ENCODE measurements at places on chromosomes 13 and 19.

DNA sequence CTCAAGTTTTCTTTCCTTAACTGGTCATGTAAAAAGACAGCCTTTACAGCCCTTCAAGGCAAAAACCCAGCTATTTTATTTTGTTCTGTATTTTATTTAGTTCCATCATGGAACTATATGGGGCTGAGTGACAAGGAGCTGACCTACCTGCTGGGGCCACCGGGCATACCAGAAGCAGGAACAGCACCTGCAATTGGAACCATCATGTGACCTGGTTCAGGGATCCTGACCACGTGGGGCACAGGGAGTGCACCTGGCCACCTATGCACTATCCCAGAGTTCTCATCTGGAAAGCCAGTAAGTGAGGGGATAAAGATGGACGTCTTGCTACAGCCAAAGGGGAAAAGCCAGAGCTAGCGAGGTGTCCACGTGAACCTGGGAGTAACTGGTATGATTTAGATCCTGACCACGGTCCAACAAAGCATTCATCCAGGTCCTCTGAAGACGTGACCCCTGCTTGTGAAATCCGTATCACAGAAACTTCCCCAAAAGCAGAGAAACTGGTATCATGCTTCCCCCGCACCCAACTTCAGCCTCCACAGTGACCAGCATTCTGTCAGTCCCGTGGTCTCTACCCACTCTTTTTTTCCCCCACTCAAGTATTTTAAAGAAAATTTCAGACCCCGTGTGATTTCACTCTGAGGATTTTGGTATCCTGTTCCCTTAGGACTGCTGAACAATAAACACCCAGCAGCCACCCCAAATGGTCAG is 40.5 kb upstream of the SLC15A1 start:
- DNase-seq, result no peak

- no peak for DNase-seq
Measured at GRCh38 chr19:33819506-33819879, 22.8 kb downstream of the KCTD15 start.

- DNase-seq, result no peak
Measured at GRCh38 chr13:57633141-57633949, 1.8 kb downstream of the PCDH17 start.

- no peak for DNase-seq
Measured at GRCh38 chr13:51333421-51333820, 6.1 kb upstream of the SERPINE3 start.

DNA sequence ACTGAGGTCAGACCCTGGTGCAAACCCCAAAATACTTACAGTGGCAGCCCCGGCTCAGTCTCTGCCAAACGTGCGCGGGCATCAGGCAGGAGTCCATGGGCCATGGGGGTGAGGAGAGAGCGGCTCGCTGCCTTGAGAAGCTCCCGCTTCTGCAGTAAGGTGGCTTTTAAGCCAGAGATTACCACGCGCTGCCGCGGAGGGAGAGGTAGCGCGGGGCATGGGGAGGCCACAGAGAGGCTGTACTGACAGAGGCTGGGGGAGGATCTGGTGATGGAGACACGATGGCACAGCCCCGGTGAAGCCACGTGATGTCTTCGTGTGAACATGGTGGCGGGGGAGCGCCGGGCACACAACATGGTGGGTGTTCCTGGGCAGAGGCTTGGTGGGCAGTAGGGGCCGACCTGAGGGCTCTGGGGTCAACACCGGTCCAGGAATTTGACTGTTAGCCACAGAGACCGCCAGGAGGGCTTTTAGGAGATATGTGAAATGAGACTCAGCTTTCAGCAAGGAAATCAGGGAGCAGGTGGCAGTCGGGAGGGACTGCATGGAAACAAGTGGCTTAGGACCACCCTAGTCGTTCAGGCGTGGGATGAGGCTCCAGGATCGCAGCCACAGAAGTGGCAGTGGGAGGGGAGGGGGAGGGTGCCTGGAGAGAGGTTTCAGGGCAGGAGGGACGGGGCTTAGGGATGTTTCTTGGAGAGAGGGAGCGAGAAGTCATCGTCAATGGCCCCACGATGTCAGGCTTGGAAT is 24.1 kb downstream of the MCF2L start:
- no peak for DNase-seq

GRCh38 chr13:91314888-91315287 is 32.6 kb upstream of the MIR17HG start:
- no peak for DNase-seq

DNA sequence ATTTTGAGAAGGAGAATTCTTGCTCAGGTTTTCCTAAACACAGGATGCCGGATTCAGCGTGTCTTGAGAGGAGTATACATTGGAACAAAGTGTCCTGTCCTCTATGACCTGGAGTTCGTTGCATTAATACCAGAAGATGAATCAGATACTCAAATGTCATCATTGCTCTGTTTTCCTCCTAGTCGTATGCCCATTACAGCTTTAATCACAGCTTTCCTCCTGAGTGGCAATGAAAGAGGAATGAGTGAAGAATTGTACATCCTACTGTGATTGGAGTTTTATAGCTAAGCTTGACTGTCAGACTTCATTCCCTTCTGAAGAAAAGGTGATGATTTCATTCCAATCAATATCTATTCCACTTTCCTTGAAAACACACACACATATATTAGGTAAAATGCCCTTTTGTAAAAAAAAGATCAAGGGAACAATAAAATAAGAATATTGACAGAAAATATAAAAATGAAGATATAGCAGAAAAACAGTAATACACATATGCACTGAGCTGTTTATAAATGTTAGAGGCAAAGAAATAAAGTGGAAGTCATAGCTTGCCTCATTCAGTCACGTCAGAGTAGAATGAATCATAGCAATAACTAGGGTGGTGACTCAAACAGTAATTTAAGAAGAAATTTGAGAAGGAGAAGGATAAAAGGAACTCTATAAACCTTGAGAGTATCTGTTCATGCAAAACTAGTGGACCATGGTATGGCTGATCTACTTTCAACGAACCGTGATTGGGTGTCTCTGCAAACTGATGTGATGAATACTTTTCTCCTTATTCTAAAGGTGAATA is 501.5 kb downstream of the SUCLA2 start:
- DNase-seq, result peak; percentile 64

GRCh38 chr19:38691938-38692457 is 44.5 kb downstream of the ACTN4 start:
- DNase-seq, result peak; percentile 88

GRCh38 chr13:71828117-71828516 is 38.9 kb downstream of the DACH1 start:
- no peak for DNase-seq

- no peak for DNase-seq
Measured at GRCh38 chr19:11151181-11151580, 4.4 kb downstream of the SPC24 start.

DNA sequence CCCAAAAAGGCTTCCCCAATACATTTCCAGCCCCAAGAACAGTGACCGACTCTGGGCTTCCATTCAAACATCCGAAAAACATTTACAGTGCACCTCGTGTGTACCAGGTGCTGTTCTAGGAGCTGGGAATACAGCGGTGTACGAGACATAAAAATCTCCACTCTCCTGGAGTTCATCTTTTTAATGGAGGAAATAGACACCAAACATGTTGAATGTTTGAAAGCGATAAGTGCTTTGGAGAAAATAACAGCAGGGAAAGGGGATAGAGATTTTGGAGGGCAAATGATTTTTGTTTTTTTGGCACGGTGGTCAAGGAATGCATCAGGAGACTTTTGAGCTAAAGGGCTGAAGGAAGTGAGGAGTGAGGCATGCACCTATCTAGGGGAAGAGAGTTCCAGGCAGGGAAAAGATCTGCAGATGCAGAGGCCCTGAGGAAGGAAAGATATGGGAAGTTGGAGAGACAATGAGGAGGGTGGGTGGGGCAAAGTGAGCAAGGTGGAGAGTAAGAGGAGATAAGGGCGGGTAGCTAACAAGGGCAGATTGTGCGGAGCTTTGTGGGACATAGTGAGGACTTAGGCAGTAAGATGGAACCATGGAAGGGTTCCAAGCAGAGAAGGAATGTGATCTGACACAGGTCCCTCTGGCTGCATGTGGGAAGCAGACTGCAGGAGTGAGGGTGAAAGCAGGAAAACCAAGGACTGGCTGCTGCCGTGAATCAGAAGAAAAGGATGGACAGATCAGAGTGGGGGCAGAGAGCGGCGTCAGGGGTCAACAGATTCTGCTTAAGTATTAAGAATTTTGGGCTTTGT is 703 bp upstream of the FBL start:
- no peak for DNase-seq

- no peak for DNase-seq
Measured at GRCh38 chr13:107721125-107721869, 494.0 kb downstream of the LIG4 start.

- DNase-seq, result no peak
Measured at GRCh38 chr13:109393045-109393444, 393.3 kb downstream of the IRS2 start.

DNA sequence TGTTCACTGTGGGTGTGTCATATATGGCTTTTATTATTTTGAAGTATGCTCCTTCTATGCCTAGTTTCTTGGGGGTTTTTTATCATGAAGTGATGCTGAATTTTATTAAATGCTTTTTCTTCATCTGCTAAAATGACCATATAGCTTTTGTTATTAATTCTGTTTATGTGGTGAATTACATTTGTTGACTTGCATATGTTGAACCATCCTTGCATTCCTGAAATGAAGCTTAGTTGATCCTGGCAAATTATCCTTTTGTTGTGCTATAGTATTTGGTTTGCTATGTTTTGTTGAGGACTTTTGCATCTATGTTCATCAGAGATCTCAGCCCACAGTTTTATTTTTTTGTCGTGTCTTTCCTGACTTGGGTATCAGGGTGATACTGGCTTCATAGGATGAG is 12.1 kb downstream of the GPC6 start:
- DNase-seq, result no peak

- no peak for DNase-seq
Measured at GRCh38 chr19:12872941-12873890, 8.0 kb downstream of the DNASE2 start.

DNA sequence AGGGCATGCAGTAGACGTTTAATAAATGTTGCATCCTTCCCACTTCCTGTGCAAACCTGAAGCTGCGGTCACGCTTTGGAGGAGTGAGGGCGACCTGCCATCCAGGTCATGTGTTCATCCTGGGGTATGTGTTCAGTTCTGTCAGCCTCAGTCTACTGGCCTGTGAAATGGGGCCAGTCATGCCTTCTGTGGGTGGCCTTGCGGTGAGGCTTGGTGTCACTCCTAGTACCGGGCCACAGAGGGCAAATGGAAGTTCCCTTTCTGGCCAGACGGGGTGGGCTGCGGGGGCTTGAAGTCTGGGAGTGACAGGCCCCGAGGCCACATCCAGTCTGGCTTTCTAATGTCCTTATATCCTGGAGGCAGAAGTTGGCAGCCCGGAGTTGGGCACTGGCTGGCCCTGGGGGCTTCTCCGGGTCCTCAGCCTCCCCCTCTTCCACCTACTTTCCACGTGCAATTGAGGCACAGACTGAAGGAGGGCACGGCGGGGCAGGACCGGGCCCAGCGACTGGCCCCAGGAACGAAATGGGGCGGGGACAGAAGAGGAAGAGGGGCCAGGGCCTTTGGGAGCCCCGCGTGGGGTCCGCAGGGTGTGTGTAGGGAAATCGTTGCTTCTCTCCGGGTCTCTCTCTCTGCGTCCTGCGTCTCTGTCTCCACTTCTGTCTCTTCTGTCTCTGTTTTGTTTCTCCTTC is 11.1 kb downstream of the PDE4A start:
- DNase-seq, result no peak

DNA sequence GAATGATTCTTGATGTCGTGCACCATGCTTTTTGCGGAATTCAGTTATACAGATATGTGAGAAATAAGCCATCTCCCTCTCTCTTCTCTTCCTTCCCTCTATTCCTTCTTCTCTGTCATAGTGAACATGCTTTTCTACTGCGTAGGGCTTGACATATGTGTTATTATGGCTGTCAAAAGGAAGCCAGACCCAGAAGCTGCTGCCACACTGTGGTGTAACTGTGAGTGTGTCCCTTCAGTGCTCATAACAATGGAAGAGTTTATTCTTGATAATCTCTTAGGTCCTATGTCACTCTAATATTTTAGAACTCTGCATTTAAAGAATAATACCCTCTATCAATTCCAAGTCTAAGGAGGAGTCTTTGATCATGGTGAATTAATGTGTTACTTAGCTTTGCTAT is 208.9 kb upstream of the TMTC4 start:
- no peak for DNase-seq

DNA sequence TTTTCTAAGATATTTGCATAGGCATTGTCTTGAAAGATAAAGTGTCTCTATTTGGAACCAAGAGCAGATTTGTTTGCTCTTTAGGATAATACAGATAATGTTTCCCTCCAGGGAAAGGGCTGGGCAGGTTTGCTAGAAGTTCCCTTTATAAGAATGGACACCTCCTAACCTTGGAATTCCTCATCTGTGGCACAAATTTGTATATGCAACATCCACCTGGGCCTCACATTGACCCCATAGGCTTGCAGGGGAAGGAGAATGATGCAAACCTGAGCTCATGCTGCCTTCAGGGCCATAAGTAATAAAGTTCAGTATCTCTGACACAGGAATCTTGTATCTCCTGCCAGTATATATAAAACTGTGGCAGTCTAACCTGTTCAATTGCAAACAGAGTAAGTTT is 508.4 kb upstream of the MIR17HG start:
- no peak for DNase-seq

DNA sequence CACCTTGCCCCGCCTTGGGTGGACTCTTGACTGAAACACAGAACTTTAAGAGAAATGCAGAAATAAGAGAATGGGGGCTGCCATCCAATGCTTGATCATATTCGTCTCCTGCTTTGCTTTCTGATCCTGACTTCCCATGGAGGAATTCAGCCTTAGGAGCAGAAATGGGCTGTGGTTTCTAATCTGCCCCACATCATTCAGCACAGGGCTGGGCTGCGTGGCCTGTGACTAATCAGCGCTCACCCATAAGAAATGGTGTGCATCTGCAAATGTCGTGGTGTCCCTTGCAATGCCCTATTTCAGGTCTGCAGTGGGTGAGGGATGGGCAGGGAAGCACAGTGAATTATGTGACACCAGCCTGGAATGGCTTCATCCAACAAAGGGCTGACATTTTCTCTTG is 60.7 kb upstream of the URI1 start:
- no peak for DNase-seq

- DNase-seq, result no peak
Measured at GRCh38 chr13:49052813-49053212, 77.1 kb downstream of the FNDC3A start.

DNA sequence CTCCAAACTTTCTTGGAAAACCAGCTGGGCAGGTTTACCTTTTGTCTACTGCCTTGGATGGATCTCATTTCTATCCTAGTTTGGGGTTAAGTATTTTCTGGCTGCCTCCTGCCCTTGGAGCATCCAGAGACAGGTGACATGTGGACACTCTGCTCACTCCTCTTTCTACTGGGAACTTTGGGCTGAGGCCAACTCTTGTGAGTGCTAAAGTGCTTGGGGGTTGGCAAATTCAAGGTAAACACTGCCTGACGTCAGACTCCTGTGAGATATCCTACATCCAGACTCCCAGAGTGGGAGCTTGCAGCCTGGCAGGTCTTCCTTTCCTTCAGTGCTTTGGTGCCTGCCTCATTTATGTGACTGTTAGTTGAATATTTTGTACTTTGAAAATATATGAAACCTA is 388.1 kb downstream of the KCNRG start:
- no peak for DNase-seq

GRCh38 chr19:34172661-34173192 is 423 bp downstream of the LSM14A start:
- DNase-seq, result no peak

GRCh38 chr19:18778826-18779495 is 12.1 kb downstream of the COMP start:
- DNase-seq, result no peak

GRCh38 chr19:21439201-21439751 is 42.3 kb downstream of the ZNF493 start:
- DNase-seq, result no peak
